Stimulated activated CD4-positive, alpha-beta T cell treated with anti-CD3 and anti-CD28 coated beads, TNF-alpha, amount 100 ng/mL, for 48 hours (primary cell): ENCODE measurements at places on chromosomes 7 and 10.

DNA sequence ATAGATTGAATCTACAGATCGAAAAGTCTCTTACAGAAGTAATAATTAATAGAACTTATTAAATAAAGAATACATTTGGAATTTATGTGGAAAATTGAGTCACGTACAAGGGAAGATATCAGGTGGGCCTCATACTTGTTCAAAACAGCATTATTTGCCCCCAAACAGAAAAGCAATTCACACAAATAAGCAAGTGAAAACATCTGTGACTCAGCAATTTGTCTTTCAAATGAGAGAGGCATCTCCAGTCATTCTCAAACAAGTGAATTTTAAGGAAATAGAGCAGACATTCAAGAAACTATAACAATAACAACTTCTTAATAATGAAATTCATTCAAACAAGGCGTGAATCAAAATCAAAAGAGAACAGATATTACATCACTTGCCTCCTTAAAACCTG, 50.1 kb downstream of the SEMA3A start:
- no peak for DNase-seq

DNA sequence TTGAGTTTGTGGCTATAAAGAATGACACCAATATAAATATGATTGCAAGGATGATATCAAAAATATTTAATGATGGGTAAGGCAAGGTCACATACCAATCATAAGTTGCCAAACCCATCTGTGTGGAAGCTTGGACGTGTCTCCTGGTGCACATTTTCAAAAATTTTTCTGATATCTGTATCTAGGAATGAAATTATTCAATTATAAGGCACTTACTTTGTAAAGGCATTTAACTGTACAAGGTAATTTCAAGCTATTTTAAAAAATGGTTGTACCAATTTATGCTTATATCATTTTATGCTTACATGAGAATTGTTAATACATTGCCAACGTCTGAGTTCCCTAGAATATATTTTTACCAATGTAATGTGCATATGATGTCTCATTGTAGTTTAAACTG, 306.4 kb upstream of the CACNA2D1 start:
- no peak for DNase-seq

DNA sequence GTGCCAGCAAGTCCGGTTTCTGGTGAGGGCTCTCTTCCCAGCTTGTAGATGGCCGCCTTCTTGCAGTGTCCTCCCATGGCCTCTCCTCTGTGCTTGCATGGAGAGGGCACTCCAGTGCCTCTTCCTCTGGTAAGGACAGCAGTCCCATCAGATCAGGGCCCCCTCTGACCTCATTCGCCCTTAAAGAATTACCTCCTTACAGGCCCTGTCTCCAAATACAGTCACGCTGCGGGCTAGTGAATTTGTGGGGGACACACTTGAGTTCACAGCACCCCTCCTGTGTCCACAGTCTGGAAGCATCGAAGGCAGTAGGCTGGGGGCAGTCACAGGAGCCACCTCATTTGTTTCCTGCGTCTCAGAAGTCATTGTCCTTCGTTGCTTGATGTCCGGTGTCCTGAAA, 54.6 kb downstream of the LHPP start:
- DNase-seq = no peak

DNA sequence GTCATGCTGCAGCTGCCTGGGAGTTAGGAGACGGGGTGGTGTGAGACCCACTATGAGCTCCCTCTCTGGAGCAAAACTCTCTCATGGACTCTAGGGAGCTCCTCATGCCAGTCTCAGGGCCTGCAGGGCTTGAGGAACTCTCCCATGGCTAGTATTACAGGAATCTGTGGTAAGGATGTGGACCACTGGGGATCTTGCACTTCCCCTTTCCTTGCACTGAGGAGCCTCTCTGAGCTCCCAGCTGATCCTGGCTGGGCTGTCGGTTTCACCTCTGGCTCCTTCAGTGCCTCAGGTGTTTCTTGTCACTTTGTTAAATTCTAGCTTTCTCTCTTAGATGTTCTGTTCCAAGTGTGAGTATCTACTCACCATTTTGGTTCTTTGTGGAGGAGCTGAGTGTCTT, 71.6 kb upstream of the IMMP2L start:
- DNase-seq = no peak

DNA sequence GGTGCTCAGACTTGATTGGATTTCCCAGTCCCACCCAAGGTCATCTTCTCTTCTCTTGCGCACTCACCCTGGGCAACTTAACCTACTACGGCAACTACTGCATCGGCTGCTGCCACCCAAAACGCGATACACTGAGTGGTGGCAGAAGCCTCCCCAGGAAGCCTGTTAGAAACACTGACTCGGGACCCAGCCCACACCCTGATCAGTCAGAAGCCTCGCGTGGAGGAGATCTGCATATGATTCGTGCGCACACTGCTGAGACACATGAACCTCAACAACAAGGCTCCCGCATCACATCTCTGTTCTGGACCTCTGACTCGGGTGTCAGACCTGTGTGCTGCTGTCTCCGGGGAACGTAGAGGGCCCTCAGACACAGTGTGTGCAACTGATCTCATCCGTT, 419.5 kb downstream of the PAXIP1 start:
- DNase-seq = no peak

DNA sequence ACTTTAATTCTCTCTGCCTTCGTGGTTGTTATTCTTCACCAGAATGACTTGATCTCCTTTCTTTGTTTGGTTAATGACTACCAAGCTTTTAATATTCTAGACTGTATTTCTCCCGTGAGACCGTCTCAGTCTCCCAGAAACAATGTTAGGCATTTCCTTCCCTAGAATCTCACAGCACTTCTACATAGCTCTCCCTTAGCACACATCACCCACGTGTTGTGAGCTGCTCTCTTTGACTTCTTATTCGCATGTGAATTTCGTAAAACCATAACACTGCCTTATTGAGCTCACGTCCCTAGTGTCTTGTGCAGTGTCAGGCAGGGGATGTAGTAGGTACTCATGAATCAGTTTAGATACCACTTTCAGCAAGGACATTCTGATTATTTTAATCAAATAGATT, 57.5 kb upstream of the MGAM2 start:
- DNase-seq = no peak

GRCh38 chr10:74139981-74140380, 10.6 kb downstream of the AP3M1 start:
- no peak for DNase-seq

DNA sequence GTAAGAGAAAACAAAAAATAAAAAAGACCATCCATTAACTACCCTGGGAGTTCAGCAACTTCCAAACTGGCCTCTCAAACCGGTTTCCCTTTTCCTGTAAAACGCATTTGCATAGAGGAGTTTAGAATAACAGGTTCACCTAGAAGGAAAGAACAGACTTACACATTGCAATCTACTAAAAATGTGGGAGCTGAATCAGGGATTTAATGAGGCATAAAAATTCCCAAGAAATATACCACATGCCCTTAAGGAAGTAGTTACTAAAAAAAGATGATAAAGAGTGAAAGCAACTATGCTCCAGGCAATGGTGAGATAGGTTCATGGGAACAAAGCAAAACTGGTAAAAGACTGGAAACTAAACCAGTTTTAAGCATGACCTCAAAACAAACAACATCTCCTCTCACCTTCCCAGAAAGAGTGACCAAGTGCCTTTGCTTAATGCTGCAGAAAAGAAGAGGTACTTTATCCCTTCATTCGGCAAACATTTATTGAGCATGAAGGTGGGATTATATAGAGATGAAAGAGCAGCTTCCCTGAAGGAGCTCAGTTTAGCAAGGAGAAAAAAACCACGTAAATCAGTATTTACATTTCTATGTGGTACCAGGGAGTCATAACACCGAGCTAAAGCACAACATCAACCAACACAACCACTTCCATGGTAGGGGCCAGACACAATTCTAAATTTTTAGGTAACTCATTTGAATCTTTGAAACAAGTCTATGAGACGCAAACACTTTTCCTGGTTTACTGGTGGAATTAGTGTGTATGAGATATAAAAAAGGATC, 152.8 kb downstream of the SGMS1 start:
- no peak for DNase-seq

GRCh38 chr7:50393547-50394252, 56.5 kb downstream of the FIGNL1 start:
- DNase-seq = no peak

DNA sequence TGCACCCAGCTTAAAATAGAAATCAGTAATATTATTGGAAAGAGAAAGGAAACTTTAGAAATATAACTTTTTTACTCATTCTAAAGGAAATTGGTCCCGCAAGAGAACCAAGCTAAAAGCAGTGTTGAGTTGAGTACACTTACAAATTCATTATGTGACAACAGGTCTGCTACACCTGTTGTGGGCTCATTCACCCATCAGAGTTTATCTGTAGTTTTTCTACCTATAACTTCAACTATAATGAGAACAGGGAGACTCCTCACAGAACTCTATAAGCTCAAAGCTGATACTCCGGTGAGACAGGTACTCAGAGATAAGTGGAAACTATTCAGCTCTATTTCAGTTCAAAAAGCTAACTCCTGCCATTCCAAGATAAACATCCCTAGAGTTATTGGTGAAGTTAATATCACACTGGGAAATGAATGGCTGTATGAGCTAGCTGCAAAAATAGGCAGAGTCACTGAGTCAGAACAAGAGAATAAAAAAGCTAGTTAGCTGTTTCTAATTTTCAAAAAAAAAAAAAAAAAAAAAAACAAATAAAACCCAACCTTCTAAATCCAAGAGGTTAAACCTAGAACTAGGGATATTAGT, 121.3 kb downstream of the PPP1R3A start:
- DNase-seq = no peak

GRCh38 chr7:105454095-105454747, 65.5 kb upstream of the SRPK2 start:
- no peak for DNase-seq

DNA sequence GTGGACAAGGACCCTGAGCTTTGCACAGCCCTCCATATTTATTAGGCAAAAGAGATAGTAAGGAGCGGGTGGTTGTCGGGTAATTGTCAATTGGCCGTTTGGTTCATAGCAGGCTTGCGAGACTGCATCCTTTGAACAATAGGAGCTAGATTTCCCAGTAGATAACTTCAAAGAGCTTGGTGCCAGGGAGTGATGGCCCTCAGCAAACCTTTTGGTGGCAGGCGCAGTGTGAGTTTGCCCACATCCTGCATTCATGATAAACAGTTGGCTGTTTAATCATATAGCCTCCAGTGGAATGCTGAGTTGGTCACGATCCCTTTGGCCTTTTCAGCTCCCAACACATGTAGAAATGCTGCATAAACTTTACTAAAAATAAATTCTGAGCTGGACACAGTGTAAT, 156.9 kb downstream of the AKR1D1 start:
- DNase-seq = no peak

DNA sequence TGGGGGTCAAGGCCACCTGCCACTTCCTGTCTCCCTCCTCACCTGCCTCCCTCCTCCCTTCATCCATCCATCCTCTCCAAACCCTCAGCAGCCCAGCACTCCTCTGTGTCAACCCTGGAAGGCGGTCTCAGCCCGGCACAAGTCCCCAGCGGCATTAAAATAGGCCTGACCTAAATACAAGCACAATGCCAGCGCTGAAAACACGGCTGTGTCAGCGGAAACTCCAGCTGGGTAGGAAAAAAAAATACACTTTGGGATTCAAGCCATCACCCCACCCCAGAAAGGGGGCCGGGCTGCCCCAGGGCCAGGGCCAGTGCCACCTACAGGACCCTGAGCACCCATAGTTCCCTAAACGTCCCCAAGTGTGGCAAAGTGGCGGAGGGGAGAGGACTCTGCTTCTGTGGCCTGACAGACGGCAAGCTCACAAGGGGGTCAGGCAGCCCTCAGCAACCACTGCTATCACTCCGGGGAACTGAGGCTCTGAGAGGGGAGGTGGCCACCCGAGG, 22.7 kb upstream of the GTF2IRD1 start:
- DNase-seq = no peak

GRCh38 chr10:129915526-129916378, 48.3 kb downstream of the EBF3 start:
- no peak for DNase-seq

DNA sequence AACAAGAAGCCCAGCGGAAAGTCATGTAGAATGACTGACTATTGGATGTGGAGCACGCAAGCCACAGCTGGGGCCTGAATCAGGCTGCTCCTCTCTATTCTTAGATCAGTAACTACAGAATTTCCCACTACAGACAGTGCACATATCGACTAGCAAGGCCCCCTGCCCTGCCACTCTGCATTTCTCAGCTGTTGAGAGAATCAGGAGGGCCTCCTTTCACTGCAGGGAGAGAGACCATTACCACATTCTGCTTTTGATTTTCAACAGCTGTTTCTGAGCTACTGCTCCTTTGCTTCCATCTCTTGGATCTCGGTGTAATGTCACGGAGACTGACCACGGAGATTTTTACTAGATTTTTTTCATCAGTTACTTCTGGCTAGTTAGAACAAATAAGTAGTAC, 73.8 kb downstream of the PON1 start:
- no peak for DNase-seq

- no peak for DNase-seq
Measured at GRCh38 chr10:104688251-104689042, 47.4 kb downstream of the SORCS3 start.

- DNase-seq = no peak
Measured at GRCh38 chr7:20665096-20665495, 49.6 kb downstream of the ABCB5 start.

DNA sequence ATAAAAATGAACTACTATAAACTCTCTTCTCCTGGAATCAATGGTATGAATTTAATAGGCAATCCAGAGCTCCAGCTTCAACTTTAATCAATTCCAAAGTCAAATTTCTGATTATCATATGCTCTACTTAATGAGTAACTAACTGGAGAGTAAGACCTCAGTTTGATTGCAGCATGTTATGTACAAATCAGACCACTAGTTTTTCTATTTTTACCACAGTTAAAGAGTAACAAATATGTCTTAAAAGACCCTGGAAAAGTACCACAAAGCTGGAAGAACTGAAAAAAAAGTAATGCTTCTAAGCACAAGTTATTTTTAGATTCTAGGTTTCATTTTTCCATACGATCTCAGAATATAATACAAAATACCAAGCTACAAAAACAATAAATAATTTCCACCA, 56.0 kb upstream of the TNKS2 start:
- DNase-seq = no peak

- no peak for DNase-seq
Measured at GRCh38 chr7:1226186-1226901, 6.3 kb upstream of the UNCX start.

DNA sequence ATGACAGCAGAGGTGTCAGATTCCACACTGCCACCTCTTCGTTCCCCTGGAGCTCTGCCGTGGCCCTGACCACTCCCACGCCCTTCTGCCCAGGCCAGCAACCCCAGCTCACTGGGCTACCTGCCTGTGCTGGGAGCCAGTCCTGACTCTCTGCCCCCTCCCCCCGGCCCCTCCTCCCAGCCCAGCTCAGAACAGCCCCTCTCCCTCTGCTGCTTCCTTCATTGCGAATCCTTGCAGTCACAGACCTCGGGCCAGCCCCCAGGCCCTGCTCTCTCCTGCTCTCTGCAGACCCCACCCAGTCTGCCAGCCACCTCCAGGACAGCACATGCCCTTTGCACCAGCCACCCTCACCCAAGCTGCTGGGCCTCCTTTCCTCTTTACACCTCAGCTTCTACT, 60.4 kb downstream of the TCERG1L start:
- no peak for DNase-seq

GRCh38 chr7:155482511-155483183, 24.7 kb downstream of the EN2 start:
- no peak for DNase-seq

- no peak for DNase-seq
Measured at GRCh38 chr7:30731581-30731980, 20.4 kb upstream of the INMT start.

GRCh38 chr7:1654111-1654510, 16.0 kb upstream of the ELFN1 start:
- DNase-seq = no peak
